ENCODE measurements at places on chromosomes 2 and 18. TPM values are rescaled to one million over a fixed set of nuclear protein-coding genes. Genes with fewer than 3 reads are reported as not detected.

- no peaks in the 10 kb centered on the region for H3K4me1 ChIP-seq
- H3K36me3 ChIP-seq = no peaks in the 10 kb centered on the region
- no peak for DNase-seq
- H3K27me3 ChIP-seq = no peaks in the 10 kb centered on the region
- H3K27ac ChIP-seq = no peak overlapping the region
These were observed 6.7 kb upstream of the CERS6 start for GRCh38 chr2:168449419-168449818.

- no peak overlapping the region for H3K4me3 ChIP-seq
- no peaks in the 10 kb centered on the region for H3K4me1 ChIP-seq
- H3K27ac ChIP-seq = no peak overlapping the region
- no peaks in the 10 kb centered on the region for H3K36me3 ChIP-seq
- peak; percentile 68 for DNase-seq
These were observed 91.5 kb upstream of the TMEFF2 start for GRCh38 chr2:192286093-192286701.

- no peak for DNase-seq
- peaks cover 18% of the 10 kb centered on the region for H3K4me1 ChIP-seq
- peak overlapping the region; percentile 68 for H3K4me3 ChIP-seq
- no peaks in the 10 kb centered on the region for H3K27me3 ChIP-seq
These were observed 77.5 kb upstream of the SERTAD2 start for GRCh38 chr2:64731263-64731643.

NEURL3 gene
- not detected for total RNA-seq
